Posterior cingulate gyrus (tissue), 11 donors: ENCODE measurements at places on chromosomes 13 and 19.

DNA sequence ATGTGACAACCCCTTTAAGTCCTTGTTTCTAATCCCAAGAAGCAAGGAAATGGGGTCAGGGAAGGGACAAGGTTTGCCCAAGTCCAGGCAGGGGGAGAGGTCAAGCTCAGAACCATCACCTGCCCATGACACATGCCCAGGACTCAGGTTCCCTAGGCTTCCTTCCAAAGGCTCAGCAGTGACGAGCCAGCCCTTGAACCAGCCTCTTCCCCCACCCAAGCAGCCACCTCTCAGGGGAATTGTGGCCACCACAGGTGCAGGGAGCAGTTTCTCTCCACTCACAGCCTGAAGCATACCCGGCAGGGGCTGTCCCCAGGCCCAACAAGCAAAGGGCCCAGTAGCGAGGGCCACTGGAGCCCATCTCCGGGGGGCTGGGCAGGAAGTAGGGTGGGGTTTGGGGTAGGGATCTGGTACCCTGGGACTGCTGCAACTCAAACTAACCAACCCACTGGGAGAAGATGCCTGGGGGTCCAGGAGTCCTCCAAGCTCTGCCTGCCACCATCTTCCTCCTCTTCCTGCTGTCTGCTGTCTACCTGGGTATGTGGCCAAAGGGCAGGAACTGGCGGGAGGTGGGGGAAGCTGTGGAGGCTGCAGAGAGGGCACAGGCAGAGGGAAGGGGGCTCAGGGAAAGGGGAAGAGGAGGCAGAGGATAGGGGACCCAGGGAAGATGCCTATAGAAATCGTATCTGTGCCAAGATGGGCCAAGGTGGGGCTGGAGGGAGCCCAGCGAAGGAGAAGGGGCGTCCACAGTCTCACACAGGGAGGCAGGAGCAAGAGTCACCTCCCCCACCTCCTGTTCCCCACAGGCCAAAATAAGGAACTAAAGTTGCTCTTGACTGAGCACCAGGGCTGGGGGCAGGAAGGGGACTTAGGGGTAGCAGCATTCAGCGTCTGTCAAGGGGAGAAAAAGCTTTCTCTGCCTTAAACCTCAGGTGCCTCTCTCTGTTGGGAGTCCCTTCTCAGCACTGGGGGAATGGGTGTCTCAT is at the start of gene CD79A:
TSS of gene CD79A (plus strand) at position 433 of the 986 bp plus-strand sequence. CDS start at position 459, 26 bp downstream.
- DNase-seq = no peak

GRCh38 chr19:28980236-28980868 is 232.6 kb downstream of the UQCRFS1 start:
- DNase-seq = no peak

GRCh38 chr19:45954156-45954555 is 19.5 kb downstream of the NOVA2 start:
- no peak for DNase-seq

GRCh38 chr19:46042252-46042883 is 1.6 kb upstream of the IGFL4 start:
- no peak for DNase-seq

- no peak for DNase-seq
Measured at GRCh38 chr13:35279500-35279899, 197.0 kb downstream of the MAB21L1 start.

DNA sequence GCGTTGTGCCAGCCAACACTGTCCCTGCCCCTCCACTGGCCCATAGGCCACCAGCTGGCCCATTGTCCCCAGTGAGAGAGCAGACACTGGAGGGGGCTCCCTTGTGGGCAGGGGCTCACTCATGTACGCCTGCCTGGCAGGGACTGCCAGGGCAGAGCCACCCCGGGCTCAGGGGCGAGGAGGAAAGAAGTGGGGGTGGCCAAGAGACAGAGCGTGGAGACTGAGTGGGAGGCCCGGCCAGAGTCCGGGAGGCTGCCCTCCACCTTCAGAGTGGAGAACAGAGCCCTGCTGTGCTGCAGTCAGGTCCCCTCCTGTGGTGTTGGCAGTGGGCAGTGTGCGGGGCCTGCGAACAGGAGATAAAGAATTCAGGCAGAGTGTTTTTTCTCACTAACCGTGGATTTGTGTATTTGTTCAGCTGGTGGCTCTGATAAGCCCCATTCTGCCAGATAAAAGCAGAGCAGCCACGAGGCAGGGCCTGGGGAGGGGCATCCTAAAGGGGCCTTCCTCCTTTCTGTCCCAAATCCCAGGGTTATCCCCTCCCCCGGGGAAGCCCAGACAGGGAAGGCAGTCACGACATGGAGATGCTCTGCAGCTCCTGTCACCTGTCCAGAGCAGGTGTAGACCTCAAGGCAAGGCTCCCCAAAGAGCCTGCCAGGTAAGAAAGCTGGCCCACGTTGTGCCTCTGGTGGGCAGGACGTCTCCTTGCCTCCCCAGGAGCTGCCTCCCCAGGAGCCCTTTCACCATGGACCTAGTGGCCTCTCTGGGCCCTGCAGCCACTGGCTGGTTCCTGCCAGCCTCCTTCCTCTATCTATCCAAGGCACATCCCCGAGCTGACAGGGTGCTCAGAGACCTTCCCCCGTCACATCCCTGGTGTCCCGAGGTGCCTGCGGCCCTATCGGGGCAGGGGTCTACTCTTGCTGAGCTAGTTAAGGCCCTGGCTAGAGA is 33.0 kb downstream of the LYL1 start:
- DNase-seq = no peak

- no peak for DNase-seq
Measured at GRCh38 chr19:42360787-42361544, 29.1 kb downstream of the CNFN start.

DNA sequence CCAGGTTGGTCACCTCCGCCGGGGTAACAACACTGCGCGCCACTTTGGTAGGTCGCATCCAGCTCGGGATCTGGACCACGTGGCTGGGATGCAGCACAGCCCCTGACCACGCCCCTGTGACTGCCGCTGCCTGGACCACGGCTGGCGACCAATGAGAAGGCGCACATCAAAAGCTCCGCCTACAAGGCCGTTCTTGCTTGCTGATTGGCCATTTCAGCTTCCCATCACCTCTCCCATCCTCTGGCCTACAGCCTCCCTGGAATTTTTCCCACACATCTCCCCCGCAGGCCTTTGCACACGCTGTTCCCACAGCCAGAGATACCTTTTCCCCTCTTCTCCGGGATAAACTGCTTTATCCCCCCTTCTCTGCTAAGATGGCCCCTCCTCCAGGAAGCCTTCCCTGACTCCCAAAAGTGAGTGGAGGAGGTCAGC is 12.5 kb upstream of the MAP1S start:
- peak; percentile 93 for DNase-seq

- no peak for DNase-seq
Measured at GRCh38 chr19:47141695-47142094, 11.1 kb downstream of the SAE1 start.

DNA sequence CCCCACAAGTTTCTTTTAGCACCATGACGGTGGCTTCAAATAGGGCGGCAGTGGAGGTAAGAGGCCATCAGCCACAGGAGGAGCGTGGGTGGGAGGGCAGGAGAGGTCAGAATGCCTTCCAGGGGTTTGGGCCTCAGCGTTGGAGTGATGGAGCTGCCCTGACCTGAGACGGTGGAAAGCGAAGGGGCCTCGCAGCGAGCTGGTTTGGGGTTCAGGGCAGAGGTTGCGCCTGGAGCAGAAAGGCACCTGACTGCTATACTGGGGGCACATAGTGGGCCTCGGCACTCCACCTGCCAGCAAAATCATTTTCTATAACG is 382 bp upstream of the NAXD start:
- no peak for DNase-seq
